ENCODE measurements at places on chromosomes 7 and 10.

GRCh38 chr10:35575640-35576039, 29.5 kb upstream of the GJD4 start:
- DNase-seq = no peak

GRCh38 chr7:46153951-46154787, 233.1 kb upstream of the IGFBP3 start:
- no peak for DNase-seq

- DNase-seq = no peak
These were observed 61.7 kb upstream of the OIT3 start for GRCh38 chr10:72831696-72832409.

- DNase-seq = no peak
These were observed 19.8 kb downstream of the CCNY start for GRCh38 chr10:35355971-35356724.

GRCh38 chr10:61973906-61974305, 72.4 kb downstream of the ARID5B start:
- no peak for DNase-seq

DNA sequence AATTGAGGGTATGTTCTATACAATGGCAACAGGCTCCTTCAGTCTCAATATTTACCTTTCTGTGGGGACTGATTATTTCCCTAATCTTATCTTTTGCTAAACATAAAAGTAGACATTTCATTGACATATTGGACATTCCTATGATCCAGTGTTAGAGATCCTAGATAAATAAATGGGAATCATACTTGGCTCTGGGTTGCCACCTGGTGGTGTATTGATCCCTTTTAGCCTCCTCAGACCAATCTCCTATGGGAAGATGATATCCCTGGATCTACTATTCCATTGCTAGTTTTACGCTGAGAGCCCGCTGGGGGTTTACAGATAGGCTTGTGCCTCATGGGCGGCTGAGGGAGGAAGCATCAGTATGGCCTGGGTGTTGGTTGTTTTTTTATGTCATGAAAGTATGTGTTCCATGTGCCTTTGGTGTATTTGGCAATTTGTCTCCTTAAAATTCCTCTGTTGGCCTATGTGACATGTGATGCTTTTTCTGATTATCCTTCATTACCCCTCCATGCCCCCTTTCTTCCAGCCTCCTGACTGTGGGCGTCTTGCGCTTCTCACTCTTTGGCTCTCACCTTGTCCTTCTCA, 18.8 kb downstream of the CELF2 start:
- no peak for DNase-seq

DNA sequence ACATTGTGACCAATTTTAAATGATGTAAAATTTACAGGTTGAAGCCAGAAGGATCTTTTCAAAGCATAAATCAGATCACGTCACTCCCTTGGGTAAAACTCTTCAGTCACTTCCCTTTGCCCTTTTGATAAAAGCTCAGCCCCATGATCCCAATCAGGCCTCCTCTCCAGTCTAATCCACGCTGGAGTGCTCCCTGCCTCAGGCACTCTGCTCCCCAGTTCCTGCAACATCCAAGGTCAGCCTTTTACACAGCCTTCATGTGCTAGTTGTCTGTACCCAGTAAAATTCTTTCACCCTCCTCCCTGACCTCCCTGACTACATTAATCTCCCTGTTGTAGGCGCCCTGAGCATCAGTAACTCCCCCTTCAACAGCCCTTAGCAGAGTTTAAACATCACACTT, 14.1 kb downstream of the ELMO1 start:
- DNase-seq = no peak

DNA sequence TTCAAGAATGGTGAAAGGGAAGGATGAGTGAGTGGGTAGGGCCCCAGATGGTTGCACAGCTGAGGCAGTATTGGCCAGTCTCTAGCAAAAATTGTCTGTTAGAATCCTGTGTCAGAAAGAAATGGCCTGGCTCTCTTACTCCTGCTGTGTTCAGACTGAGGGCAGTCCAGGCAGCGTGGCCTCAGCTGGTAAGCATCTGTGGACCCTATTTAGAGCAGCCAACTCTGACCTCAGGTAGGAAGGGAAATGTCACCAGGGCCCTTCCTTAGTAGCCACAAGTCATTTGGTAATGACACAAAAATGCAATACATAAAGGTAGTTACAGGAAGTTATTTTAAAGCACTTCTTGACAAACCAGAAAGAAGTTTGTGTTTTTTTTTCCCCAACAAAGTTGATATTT, 1194.7 kb downstream of the CNTNAP2 start:
- no peak for DNase-seq

DNA sequence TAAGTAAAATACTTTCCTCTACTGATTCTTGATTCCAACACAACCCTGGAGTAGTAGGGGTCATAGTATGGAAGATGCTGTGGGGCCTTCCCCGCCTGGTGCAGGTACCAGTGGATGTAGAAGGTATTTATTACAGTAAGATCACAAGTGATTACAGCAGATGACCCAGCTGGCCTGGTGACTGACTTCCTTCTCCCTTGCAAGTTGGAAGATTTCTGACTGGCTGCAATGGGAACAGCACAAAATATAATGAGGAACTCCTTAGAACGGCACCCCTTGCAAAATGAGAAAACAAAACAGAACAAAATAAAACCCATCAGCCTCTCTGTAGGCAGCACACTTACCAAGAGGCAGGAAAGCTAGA, 61.7 kb upstream of the TARP start:
- no peak for DNase-seq

DNA sequence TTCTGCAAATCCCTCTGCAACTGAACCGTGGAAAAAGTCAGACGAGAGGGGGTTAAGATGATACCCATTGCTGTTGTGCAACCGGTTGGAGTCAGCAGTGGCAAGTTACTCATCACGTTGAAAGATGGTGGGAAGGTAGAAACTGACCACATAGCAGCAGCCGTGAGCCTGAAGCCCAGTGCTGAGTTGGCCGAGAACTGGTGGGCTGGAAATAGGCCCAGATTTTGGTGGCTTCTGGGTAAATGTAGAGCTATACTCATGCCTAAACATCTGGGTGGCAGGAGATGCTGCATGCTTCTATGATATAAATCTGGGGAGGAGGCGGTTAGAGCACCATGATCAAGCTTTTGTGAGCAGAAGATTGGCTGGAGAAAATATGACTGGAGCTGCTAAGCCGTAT, 78.6 kb downstream of the ARL5B start:
- no peak for DNase-seq

- DNase-seq = no peak
These were observed 34.2 kb downstream of the PUS7 start for GRCh38 chr7:105487579-105488571.

DNA sequence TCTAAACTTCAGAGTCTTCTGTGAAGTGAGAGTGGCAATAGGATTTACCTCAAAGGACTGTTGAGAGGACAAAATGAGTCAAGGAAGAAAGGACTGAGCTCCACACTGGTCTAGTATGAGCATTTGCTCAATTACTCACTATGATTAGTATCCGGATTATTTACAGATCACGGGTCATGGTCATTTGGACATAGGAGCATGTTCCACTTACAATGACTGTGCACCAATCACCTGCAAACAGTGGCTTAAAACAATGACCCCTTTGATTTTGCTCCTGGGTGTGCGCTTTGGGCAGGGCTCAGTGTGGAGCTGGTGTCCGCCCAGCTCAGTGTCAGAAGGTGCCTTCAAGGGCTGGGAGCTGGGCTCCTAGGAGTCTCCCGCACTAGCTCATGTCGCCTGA, 225.4 kb downstream of the TCERG1L start:
- DNase-seq = no peak

DNA sequence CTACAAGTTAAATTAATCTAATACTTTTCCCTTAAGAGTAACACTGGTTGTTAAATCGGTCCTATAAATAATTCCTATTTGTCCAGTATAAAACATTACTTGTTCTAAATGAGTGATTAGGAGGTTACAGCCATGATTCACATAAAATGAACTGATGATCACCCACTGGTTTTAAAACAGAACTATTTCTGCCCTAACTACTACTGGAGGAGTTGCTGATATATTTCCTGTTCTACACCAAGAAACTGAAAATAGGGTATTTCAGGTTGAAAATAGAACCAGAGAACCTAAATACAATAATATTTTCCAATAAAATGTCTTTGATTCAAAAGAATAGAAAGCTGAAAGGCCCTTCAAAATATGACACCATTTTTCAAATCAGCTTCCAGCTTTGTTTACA, 30.9 kb downstream of the DNAJC1 start:
- no peak for DNase-seq

DNA sequence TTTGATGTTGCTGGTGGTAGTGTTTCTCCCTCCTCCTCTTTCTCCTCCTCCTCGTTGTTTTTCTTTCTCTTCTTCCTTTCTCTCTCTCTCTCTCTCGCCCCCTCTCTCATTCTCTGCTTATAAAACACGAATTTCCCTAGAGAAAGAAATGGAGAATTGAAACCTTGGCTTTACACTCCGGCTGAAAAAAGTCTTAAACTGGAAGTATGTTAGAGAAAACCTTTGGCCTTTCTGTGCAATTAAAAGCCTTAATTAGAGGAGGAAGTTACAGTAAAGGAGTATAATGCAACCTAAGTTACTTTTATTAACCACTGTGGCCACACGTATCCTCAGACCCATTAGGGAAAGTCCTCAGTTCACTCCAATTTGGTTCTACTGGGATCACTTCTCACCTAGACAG, 501.7 kb upstream of the SORCS1 start:
- DNase-seq = no peak

DNA sequence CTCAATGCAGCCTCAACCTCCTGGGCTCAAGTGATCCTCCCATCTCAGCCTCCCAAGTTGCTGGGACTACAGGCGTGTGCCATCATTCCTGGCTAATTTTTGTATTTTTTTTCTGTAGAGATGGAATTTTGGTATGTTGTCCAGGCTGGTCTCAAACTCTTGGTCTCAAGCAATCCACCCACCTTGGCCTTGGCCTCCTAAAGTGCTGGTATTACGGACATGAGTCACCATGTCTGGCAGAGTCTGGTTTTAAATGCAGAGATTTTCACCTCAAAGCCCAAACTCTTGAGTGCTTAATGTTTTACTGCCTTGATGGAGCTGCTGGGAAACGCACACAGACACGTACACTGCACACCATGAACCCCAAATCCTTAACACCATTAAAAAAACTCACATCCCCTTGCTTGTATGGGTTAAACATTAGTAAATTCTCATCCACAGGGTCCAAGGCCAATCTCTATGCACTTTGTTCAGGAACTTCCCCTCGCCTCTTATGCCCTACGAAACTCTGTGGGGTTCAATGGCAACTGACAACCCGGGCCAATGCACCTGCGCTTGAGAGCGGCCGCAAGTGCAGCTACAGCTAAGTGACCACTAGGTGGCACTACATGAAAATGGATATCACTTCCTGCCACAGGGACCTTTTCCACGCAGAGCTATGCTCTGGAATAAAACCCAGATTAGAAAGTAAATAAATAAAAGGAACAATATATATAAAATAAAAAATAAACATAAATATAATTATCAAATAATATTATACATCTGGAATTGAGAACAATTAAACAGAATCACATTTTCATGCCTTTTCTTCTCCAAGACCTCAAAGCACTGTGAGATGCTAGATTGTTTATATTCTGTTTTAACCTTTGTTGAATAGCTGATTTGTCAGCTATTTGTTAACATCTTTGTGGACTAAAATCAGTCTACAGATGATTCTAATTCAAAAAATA, 66.9 kb upstream of the AFAP1L2 start:
- DNase-seq = peak; percentile 62

DNA sequence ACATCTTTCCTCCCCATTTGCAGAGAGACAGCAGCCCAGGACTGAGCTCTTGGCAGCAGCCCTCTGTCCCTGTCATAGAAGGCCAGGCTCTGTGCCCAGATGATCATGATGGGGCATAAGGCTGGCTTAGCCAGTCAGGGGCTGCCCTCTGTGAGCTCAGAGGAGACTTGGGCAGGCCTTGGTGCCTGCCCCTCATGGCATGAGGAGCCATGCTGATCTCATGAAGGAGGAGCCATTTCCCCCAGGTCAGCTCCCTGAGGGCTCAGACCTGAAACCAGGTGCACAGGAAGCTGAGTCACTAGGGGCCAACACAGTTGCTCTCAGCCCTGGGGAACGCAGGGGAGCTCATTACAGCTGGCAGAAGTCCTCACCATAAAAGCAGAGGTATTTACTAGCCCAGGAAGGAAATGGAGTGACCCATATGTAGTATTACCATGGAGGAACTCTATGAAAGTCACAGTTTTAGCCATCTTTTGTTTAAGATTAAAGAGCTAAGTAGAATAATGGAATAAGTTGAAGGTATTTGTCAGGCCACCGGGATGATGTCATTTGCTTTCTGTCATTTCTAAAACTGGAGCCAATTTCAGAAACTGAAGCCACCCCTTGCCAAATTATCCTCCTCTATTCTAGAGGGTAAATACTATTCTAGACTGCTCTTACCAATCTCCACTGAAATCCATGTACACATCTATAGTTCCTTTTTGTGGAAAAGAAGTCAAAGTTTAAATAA, 362.4 kb upstream of the ZNF32 start:
- no peak for DNase-seq

- DNase-seq = no peak
These were observed 573 bp downstream of the PMPCB start for GRCh38 chr7:103297837-103298179.

DNA sequence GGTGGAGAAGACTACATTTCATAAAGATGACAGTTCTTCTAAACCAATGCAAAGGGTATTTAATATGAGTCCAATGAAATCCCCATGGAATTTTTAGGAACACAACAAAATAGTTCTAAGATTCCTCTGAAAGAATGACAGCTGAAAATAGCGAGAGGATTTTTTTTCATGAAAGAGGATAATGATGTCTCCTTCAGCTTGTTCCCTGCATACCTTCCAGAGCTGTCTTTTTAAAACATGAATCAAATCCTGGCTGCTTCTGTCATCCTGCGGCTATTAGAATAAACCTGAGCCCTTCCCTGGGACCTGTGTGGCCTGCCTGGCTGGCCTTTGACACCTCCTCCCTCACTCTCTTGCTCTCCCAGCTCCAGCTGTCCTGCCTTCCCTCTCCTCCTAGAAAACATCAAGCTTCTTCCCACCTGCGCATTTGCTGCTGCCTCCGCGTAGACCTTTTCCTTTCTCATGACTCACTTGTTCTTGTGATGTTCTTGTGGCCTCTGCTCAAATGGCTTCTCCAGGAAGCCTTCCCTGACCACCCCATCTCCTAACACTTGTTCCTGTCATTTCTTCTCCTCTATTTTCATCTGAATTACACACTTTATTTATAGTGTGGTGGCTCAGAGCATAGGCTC, 57.4 kb downstream of the EEPD1 start:
- no peak for DNase-seq

- no peak for DNase-seq
These were observed 164.6 kb upstream of the ZMIZ1 start for GRCh38 chr10:78904196-78904595.

All from stimulated activated CD4-positive, alpha-beta T cell treated with anti-CD3 and anti-CD28 coated beads, Interleukin-4, amount 100 ng/mL, for 4 hours (primary cell).